ENCODE measurements at places on chromosomes 16 and 17. TPM values are rescaled to one million over a fixed set of nuclear protein-coding genes. Genes with fewer than 3 reads are reported as not detected.

Gene NTN1
- 0.29 TPM for total RNA-seq

Gene EFCAB13
- 7.8 TPM for total RNA-seq

Gene PRDM7
- total RNA-seq, result not detected

Gene FBXW10
- total RNA-seq, result not detected

Gene SLC13A2
- not detected for total RNA-seq

DNA sequence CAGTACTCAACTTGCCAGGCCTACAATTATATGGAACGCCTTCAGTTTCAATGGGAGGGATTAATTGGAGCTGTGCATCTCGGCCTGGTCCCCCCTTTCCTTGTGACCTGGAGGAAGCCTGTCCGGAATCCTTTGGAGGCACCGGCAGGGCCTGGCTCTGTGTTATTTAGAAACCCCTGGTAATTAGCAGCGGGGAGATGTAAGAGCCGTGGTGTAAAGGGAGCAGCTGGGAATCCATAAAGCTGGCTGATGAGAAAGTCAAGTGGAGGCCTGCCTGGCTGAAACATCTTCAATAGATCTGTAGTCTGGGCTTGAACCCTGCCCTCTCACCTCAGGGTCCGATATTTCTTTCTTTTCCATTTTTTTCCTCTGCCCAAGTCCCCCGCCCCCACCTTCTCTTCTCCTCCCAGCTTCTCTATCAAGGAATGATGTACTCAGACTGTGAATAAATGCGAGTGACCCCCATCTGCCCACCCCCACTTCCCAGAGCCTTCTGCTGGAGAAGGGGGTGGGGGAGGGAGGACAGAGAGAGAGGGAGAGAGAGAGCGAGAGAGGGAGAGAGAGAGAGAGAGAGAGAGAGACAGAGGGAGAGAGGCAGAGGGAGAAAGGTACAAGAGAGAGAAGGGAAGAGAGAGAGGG, 495.5 kb upstream of the ZFHX3 start:
- DNase-seq, result no peak

GRCh38 chr16:79842197-79842596, 241.7 kb upstream of the MAF start:
- DNase-seq, result no peak

DNA sequence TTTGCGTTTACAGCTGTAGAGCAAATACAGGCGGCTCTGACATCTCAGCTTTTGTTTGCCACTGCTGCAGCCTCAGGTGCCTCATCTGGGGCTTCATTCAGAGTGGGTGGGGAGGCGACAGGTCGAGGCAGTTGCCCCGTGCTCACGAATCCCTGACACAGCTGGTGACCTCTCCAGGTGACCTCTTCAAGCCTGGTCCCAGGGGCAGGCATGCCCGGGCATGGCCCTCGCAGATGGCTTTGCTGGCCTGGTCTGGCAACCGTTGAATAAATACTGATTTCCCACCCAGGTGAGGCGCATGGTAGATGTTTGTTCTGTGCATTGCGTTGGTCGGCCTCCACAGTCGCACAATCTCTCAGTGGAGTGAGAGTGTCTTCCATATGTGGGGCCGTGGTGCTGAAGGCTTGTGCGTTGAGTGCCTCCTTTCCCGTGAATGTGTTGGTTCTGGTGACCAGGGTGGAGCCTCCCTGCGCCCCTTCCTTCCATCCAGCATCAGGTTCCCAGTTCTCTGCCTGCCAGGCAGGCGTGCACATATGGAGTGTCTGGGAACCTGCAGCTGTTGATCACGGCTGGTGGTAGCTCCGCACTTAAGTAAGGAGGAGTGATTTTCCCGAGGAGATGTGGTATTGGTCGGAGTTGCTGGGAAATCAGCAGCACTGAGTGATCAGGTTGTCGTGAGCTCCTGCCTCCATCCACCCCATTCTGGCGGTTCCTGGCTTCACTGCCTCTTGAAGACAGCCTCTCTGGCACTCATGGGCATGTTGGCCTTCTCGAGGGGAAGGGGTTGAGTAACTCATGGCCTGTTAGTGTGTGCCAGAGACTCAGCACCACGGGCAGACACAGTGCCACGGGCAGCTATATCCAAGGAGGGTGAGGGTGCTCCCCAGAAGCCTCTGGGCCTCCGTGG, 149.7 kb downstream of the RPTOR start:
- DNase-seq, result no peak

DNA sequence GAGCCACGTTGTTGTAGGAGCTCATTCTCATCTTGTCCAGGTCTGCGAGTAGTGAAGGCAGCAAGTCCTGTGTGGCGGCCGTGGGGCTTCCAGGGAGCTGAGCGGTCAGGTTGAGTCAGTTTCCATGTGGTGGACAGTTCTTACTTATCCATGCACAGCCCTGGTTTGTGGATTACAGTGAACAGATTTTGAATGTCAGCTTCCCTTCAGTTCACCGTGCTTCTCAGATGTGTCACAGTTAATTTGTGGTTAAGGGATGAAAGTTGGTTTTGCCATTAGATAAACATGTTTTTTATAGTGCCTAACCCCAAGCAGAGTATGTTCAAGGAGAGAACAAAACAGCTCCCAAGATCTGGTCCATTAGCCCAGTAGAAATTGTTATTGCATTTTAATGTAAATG, 103.1 kb downstream of the RPTOR start:
- peak; percentile 50 for DNase-seq

- no peak for DNase-seq
Measured at GRCh38 chr17:16232391-16232790, 15.4 kb downstream of the PIGL start.

GRCh38 chr17:55706808-55707773, 15.6 kb downstream of the TMEM100 start:
- no peak for DNase-seq

GRCh38 chr16:359067-359763, 6.7 kb upstream of the AXIN1 start:
- no peak for DNase-seq

- no peak for DNase-seq
Measured at GRCh38 chr17:851924-852323, 69.8 kb downstream of the MRM3 start.

DNA sequence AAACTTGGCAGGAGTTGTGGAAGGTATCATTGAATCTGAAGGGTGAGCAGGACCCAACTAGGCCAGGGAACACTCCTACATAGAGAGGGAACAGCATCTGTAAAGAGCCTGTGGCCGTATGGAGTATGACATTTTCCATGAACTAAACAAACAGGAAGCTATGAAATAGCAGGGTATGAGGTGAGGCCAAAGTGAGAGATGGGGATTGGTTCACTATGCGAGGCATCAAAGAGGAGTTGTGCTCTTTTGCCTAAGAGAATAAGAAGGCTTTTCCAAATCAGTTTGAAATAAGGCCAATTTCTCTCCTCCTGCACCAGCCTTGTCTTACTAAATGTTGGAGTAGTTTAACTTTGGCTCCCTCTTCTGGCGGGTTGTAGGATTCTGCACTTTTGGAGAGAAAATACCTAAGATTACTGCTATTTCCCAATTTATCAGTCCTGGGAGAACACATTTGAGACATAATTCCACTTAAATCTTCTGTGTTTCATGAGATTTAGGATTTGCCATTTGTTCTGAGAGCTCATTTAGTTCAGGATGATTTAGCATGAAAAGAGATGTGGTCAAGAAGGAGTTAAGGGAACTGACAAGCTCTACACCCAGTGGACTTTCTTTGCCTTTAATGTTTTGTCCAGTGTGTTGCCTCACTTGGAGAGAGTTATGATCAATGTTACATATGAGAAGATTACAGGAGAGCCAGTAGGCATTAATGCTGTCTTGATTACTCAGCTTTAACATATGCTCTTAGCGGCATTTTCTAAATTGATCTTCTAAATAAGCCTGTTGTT, 55.4 kb downstream of the TNRC6C start:
- peak; percentile 50 for DNase-seq

GRCh38 chr17:59897090-59897489, 4.2 kb downstream of the RPS6KB1 start:
- no peak for DNase-seq

DNA sequence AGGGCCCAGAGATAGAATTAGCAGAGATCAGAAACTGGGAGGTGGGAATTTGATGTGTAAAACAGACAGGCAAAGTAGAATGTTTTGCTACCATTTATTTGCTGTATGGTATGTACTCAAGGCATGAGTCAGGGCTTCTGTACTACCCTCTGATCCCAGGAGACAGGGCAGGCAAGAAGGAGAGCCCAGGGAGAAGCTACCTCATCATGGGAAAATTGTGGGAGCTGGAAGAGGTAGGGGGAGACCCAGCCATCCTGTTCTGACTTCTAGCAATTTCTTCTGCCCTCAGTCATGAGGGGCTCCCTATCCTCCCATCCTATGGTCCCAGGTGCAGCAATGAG, 1.7 kb upstream of the PIGS start:
- no peak for DNase-seq

DNA sequence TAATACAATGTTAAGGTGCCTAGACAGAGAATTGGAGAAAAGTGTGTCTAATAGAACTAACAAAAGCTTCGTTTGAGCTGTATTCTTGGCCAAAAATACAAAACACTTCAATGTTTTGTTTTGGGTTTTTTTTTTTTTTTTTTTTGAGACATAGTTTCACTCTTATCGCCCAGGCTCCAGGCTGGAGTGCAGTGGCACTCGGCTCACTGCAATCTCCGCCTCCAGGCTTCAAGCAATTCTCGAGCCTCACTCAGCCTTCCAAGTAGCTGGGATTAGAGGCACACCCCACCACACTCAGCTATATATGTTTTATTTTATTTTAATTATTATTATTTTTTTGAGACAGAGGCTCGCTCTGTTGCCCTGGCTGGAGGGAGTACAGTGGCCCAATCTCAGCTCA, 38.3 kb upstream of the CARMIL2 start:
- no peak for DNase-seq

- no peak for DNase-seq
Measured at GRCh38 chr16:86667035-86667434, 88.7 kb downstream of the FOXL1 start.

GRCh38 chr16:73572135-73572828, 524.4 kb upstream of the ZFHX3 start:
- no peak for DNase-seq

DNA sequence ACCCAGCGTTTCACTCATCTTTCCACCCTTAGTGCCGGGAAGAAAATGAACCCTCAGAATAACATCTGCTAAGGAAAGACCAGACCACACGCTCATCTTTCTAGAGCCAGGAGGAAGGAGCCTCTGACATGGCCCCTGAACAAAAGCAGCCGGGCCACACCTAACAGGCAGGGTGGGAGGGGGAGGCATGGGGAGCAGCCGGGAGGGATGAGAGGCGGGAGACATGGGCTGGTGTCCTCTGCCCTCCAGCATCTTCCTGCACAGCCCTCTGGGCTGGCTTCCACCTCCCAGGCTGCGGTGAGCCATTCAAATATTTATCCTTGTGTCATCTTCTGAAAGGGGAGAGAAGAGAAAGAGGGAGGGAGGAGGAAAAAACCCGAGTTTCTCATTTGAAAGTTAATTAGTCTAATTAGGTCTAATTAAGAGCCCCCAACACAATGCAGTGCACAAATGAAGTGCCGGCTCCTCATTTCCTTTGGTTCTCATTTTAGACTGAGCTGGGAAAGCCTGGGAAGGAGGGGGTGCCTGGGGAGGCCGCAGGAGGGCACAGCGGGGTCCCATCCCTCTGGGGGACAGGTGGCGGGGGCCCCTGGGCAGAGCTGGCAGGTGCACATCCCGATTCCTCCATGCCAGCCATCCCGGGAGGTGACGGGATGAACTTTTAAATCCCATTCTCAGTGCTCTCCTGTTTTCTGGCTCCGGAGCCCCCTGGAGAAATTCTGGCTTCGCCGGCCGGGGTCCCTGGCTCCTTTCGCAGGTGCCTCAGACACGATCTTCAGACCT, 90.5 kb downstream of the ENGASE start:
- DNase-seq, result no peak

DNA sequence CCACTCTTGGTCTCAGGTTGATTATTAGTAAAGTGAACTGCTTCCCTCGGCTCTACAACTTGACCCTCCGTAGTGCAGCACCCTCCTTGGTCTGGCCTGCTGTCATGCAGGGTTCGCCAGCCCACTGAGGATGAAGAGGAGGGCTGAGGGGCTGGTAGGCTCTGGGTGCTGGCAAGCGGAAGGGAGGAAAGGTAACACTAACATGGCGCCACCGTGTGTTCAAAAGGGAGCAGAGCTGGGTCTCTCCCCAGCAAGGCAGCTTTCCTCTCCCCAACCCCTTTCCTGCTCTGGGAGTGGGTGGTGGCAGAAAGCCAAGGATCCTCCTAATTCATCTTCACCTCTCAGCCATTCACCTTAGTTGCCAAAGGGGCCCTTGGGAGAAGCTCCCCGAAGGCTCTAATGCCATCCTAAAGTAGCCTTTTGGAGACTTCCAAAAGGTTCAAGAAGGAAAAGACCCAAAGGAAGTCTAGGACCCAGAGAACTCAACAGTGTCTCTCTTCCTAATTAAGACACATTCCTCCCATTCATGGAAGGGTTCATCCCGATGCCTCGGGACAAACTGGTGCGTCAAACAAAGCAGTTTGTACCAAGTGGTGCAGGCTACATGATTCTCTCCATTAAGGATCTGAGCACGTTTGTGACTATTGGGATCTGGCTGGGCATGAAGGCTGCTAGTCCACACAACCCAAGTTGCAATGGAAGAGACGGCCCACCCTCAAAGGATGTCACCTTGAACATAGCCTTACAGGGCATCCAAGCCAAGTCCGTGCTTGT, 90.8 kb upstream of the TOB1 start:
- peak; percentile 77 for DNase-seq

DNA sequence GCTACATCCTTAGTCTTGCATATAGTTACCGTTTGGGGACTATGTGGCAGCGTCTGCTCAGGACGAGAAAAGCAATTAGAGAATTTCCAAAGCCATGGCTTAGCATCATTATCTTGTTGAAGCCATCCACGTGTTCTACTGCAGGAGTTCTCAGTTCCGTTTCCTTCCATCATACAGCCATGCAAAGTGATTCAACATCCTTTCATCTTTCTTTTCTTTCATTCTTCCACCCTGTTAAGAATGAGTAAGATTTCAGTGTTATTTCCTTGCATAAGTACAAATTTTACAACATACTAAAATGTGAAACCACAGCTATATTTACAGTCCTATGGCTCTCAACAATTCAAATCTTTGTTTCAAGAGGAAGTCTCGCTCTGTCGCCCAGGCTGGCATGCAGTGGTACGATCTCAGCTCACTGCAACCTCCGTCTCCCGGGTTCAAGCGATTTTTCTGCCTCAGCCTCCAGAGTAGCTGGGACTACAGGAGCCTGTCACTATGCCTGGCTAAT, 3.8 kb downstream of the MARF1 start:
- DNase-seq, result peak; percentile 58

DNA sequence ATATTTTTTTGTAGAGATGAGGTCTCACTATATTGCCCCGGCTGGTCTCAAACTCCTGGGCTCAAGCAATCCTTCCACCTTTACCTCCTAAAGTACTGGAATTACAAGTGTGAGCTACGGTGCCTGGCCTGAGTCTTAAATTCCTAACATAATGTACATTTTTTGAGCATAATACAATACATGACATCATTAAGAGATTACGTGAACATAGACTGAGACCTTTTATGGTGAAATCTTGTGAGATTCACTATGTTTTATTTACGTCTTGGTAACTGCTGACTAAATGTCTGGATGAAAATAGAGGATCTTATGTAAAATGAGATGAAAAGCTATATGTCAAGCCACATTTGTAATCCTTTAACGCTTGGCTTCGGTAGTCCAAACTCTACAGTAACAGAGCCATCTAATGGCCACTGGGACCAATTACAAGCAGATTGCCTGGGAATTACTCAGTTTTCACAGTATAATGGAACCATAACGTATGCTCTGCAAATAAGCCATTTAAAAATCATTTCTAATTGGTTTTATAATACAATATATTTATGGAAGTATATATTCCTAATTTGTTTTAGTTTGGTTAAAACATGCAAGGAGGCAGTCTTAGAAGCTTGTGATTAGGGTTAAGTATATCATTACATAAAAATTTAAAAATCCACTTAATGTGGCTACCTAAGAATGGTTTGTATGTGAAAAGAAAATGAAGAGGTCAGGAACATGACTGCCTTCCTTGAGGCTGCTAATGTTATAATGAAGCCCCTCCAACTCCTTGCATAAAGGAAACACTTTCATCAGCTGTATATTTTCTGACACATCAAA, 8.1 kb upstream of the EFCAB13 start:
- peak; percentile 40 for DNase-seq
